Natural killer cell (primary cell): ENCODE measurements at places on chromosomes 3 and 15.
A peak's percentile ranks its signal among the peaks of the same experiment; 100 is the strongest.

DNA sequence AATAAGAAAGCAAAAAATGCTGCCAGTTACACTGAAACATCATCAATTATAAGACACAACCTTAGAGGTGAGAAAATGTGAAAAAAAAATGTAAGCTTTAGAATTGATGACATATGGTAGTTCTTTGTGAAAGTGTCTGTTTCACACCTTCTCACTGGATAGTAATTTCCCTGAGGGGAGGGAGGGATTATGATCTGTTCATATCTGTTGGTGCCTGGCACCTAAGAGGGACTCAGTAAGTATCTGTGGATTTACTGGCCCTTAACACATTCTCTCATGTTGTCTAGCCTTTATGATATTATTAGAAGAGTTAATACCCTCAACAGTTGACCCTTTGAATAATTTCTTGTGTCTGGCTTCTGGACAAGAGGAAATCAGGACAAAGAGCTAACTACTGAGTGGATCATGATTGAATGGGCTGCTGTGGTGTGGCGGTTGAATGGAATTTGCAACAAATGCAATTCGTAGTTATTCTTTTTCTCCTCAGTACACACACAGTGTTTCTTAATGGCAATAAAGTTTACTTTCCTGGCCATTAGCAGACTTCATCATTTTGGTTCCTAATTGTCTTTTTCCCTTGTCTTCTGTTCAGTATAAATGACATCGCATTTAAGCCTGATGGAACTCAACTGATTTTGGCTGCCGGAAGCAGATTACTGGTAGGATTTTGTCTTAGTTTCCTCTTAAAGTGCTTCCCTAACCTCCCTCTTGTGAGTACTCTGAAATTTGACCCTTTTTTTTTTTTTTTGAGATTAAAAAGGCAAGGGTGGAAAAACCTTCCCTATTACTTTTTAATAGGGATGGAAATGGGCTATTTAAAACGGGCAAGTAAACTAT lies 9.5 kb downstream of the IFT122 start:
- DNase-seq, result no peak

GRCh38 chr3:174363256-174363655 lies 495.9 kb upstream of the NAALADL2 start:
- no peak for DNase-seq

DNA sequence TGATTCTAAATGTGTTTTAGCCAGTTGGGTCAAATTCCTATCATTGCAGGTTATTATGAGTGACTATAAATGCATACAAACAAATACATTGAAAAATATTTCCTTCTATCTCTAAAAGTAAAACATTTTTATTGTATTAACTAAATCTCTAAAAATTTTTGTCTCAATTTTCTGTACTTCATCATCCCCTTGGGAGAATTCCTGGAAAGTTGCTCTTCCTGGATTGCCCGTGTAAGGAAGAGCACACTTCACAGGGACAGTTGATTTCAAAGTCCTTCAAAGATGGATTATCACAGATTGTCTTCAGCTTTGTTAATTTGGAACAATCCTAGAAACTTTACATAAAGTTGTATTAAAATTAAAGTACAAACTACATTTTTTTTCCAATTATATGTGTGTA lies 595.6 kb downstream of the ROBO1 start:
- DNase-seq, result no peak

DNA sequence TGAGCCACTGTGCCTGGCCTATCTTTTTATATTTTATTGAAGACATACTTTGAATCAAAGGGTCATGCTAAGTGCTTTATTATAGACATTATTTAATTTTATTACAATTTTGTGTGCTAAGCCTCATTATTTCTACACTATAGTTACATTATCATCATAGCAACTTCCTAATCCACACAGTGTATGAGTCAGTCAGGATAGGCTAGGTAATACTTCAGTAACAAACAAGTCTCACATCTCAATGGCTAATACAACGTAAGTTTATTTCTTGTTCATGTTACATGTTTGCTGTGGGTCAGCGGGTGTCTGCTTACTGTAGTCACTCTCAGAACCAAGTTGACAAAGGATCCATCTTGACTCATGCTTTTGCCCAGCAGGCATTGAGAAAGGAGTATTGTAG lies 292.6 kb upstream of the TGFBR2 start:
- DNase-seq, result no peak

- DNase-seq, result peak; percentile 21
Measured at GRCh38 chr15:34609102-34610057, 25.9 kb upstream of the GOLGA8B start.

DNA sequence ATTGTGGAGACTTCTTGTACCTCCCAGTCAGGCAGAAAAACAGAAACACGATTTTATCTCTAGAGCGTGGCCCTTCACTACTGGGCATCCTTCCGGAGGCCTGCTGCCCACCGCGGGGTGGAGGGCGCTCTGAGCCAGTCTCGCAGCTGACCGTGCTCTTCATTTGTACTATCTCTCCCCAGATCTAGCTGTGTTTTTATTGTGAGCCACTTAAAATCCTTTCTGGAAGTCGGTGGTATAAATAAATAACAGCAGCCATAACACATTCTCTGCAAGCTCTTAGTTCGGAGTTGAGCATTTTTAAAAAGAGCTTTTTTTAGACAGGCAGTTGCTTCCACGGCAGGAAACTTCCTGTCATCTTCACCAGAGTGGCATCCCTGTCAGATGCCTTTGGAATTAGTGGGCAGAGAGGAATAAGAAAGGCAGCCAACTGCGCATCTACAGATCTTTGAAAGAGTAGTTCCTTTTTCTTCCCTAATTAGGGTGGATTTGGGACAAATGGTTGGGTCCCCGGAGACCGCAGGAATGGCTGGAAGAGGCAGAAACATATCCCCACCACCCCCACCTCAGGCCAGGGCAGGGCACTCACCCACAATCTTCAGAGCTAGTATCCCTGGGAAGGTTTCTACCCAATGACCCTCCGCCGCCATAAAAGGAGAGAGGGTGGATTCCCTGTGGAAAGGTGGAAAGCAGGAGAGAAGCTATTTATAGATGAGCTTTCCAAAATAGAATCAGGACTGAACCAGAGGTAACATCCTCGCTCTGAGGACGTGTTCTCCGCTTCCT lies 91.1 kb downstream of the TOP2B start:
- DNase-seq, result no peak

GRCh38 chr3:109278141-109278540 lies 38.2 kb downstream of the DPPA2 start:
- no peak for DNase-seq
